CD4-positive, alpha-beta T cell treated with Interleukin-17A for 1 hour (primary cell): ENCODE measurements at places on chromosomes 12 and 14.

DNA sequence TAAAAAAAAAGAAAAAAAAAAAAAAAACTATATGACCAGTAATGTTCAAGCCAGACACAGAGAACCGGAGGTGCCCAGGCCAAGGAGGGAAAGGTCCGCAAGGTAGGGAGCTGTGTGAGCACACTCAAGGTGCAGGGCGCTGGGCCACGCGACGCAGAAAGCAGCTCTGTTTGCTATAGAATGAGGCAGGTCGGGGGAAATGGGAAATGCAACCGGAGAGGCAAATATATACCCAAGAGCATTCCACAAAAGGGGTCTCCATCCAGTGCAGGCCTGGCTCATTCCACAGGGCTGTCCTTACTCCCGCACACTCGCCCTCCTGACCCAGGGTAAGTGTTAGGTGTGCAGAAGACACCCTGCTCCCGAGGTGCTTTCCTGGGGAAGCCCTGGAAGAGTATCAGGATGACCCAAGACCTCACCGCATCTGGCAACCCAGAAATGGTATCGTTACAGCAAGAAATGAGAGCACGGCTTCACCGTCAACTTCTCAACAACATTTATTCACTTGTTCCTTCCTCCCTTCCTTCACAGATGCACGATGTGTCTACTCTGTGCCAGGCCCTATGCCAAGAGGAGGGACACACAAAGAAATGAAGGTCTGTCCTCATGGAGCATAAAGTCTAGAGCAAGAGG, 86.4 kb downstream of the BCL11B start:
- DNase-seq, result no peak

DNA sequence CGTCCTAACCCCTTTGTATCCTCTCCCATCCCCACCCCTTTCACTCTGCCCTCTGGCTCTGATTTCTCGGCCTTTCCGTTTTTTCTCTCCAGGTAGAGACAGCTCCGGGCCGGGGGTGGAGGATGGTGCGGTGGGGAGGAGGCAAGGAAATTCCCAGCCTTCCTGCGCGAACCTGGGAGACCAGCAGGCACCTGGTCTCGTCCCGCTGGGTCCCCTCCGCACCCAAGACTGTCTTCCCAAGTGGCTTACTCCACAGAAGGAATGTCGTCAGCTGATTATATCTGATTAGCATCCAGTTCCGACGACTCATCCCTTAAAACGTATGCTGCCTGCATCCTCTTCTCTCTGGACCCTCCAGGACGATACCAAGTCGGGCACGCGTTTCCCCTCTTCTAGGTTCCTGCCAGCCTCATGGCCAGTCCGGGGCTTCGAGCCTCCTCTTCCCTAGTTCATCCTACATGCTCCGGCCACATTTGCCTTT, 42.2 kb upstream of the CAPRIN2 start:
- no peak for DNase-seq

DNA sequence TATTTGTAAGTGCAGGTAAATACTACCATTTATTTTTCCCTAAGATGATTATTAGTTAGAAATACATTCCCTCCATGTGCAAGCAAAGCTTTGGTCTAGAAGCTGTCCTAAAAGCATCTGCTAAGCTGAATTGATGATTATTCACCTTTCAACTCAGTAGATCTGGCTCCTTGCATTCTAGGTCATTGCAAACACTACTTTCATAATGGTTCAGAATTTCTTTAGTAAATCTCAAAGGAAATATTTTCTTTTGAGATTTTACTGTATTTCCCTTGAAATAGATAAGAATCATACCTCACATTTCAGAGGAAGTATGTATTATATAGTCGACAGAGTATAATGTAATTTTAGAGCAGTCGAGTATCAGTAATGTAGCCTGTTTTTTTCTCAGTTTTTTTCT, 2.4 kb downstream of the ETNK1 start:
- no peak for DNase-seq

GRCh38 chr12:56753566-56753965, 1.4 kb upstream of the PRIM1 start:
- no peak for DNase-seq

GRCh38 chr12:117042862-117043261, 56.4 kb downstream of the TESC start:
- no peak for DNase-seq

DNA sequence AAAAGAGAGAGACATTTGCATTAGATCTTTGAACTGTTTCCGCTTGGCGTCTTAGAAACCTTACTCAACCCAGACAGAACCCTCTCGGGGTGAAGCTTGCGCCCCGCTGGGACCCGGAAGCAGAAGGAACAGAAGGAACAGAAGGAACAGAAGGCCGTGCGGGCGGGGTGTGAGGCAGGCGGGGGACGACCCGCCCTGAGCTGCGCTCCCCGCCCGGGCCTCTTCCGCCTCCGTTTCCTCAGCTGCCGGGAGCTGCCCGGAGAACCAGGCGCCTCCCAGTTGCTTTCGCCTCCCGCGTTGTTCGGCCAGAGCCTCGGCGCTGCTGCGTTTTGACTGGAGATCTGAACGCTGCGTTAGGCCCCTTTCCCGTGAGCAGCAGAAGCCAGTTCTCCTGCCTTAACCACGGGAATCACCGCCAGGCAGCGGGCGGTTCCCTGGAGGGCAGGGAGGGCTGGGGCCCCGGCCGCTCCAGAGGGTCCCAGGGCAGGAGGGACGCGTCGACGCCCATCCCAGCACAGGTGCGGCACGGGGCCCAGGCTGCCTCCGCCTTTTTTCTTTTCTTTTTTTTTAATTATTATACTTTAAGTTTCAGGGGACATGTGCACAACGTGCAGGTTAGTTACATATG, 19.3 kb upstream of the MMP17 start:
- DNase-seq, result peak; percentile 24

GRCh38 chr14:22423958-22424357, 165.1 kb downstream of the DAD1 start:
- DNase-seq, result no peak

- no peak for DNase-seq
Measured at GRCh38 chr12:125149160-125150108, 84.2 kb downstream of the AACS start.

DNA sequence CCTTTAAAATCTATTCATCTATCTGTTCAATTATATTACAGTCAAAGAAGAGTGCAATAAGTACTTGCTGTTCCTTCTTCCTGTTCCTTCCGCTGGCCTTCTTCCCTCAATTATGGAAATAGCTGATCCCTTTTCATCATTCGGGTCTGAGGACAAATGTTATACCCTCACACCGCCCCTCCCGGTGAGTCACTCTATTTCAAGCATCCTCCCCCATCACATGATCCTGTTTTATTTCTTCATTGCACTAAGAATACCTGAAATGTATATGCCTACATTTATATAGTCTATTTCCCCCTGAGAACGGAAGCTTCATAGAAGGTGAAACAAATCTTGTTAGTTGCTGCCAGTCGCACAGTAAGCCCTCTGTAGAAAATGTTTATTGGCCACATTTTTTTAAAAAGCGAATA, 2.5 kb downstream of the SLC38A1 start:
- peak; percentile 68 for DNase-seq
